Left lobe of liver (tissue), 2 donors: ENCODE measurements at places on chromosomes 2 and 18. TPM values are rescaled to one million over a fixed set of nuclear protein-coding genes. Genes with fewer than 3 reads are reported as not detected.
A peak's percentile ranks its signal among the peaks of the same experiment; 100 is the strongest.

- no peak for DNase-seq
Observed at GRCh38 chr18:22643731-22644130, 226.0 kb upstream of the CTAGE1 start.

DNA sequence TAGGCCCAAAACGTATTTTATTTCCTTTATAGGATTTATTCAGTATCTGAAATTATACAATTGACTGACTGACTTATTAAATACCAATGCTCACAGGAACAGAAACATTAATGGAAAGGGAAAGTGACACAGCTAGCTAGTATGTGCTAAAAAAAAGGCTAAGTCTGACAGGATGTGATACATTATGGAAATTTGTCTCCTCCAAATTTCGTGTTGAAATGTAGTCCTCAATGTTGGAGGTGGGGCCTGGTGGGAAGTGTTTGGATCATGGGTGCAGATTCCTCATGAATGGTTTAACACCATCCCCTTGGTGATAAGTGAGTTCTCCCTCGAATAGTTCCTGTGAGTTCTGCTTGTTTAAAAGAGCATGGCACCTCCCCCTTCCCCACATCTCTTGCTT is 70.6 kb upstream of the WDR75 start:
- DNase-seq = no peak

- DNase-seq = no peak
Observed at GRCh38 chr2:96449637-96450036, 55.5 kb downstream of the NEURL3 start.

DNA sequence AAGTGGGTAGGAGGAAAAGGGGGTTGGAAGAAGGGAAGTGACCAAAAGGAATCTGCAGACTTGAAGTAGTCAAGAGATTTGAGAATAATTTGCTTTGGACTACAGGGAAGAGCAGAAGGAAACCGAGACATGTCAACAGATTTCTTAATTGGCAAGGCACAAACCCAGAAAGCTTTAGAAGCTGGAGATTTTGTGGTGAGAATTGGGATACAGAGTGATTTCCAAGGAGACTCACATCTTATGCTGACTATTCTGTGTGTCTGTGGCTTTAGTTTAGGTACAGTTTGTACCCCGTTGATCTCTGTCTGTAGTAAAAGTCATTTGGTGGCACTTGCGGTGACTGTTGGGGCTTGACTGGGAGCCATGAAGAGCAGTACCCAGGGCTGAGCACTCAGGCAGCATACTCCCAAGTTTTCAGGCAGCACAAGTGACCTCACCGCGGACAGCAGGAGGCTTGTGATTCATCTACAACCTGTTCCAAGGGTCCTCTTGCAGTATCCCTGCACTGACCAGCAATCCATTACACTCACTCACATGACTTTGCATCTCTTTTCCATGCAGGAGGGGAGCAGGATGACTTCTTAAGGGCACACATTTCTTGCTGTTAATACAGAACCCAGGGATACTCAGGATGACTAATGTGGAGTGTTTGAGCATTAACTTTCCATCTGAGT is 97.1 kb upstream of the TNP1 start:
- no peak for DNase-seq

GRCh38 chr2:216777637-216778273 is 82.1 kb downstream of the TNP1 start:
- peak; percentile 56 for DNase-seq

GRCh38 chr18:65436430-65436829 is 314.4 kb upstream of the CDH7 start:
- no peak for DNase-seq

GRCh38 chr2:80126596-80127189 is 177.9 kb downstream of the LRRTM1 start:
- DNase-seq = no peak

DNA sequence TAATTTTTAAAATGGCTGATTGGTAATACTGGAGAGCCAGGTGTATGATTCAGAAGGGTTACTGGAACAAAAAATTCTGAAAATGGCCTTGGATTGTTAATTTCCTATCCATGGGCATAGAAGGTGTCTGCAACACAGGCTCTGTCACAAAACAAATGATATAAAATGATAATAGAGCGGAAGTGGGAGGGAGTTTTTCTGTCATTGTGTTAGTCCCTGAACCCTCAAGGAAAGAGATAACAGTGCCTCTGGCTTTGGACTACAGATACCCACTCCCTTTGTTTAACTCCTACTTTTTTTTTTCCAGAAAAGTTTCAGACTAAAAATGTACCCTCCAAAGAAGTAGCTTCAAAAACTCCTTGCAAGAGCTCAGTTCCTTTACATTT is 28.0 kb upstream of the YES1 start:
- DNase-seq = no peak

DNA sequence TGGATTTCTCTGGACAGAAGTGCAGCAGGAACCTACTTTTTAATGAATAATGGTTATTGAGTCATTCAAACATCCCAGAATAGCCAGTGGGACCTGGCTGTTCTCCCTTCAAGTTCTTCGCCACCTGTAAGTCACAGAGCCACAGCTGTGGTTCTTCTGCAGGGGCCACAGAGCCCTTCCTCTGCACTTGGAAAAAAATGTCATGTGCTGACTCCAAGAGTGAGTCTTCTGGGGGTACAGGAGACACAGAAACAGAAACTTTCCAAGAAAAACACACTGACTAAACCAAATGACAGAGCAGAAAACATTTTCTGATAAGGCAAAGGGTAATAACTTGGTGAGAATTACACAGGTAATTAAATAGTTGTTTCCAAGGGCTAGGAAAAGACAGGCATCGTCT is 68.7 kb upstream of the FN1 start:
- DNase-seq = no peak

DNA sequence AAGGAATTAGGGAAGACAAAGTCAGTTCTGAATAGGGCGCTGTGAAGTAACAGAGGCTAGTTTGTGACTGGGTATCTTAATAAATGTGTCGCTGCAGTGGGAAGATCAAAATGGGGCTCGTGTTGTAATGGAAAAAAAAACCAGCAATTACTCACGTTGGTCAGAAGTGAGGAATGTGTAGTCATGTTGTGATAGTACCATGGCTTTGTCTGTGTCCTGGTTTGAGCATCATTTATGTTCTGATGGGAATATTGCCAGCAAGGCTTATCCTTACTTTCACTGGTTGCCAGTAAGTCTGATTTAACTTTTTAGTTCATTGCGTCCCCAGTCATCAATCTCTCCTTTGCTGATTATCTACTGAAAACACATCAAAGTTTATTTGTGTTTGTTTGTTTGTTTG is 467.6 kb downstream of the NYAP2 start:
- no peak for DNase-seq

DNA sequence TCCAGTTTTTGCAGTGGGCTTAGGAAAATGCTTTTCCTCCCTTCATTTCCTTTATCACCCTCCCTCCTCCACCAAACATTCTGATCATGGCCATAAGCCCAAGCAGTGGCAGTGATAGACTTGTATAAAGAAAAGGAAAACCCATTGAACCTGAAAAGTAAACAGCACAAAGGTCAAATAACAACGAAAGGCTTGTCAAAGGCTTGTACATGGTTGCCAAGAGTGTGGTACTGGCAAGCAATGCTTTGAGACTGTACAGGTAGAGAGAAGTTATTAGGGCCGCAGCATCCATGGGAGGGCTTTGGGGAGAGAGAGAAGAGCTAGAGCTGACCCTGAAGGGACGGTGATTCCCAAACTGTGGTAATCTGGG is 2.1 kb upstream of the VWA3B start:
- DNase-seq = peak; percentile 52

GRCh38 chr2:103327386-103327785 is 565.6 kb downstream of the TMEM182 start:
- DNase-seq = no peak

DNA sequence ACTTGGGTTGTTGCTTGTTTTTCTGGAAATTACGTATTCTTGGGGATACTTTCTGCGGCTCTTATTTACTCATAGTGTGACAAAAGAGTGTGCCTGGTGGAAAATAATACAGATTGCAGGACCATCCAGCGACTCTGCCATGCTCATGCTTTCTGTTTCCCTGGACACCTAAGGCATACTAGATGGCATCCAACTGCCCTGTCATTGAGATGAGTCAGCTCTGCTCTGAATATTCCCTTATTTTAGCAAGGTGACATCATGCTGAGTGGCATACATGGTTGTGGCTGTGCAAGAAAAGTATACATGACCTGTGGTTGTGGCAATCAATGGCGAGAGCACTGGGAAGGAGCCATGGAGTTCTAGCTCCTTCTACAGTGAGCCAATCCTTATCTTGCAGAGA is 471.0 kb downstream of the TMEM182 start:
- no peak for DNase-seq

- no peak for DNase-seq
Observed at GRCh38 chr2:213149294-213149875, 2.0 kb downstream of the IKZF2 start.

- no peak for DNase-seq
Observed at GRCh38 chr18:79567481-79568147, 112.0 kb upstream of the CTDP1 start.

GRCh38 chr18:36953047-36953446 is 124.1 kb downstream of the KIAA1328 start:
- no peak for DNase-seq

Gene DNAH7
- total RNA-seq = 0.35 TPM

Gene FHOD3
- total RNA-seq = 0.40 TPM

Gene CPLX4
- total RNA-seq = not detected

Gene GMPPA
- total RNA-seq = 43.4 TPM

Gene UBE2E3
- total RNA-seq = 23.4 TPM

Gene NEMP2
- total RNA-seq = 1.4 TPM

Gene IDH1
- total RNA-seq = 293 TPM

Gene DYNAP
- not detected for total RNA-seq
